ENCODE measurements at places on chromosomes 5 and 9.

GRCh38 chr5:109028608-109029299, 281.1 kb downstream of the FER start:
- no peak for DNase-seq

DNA sequence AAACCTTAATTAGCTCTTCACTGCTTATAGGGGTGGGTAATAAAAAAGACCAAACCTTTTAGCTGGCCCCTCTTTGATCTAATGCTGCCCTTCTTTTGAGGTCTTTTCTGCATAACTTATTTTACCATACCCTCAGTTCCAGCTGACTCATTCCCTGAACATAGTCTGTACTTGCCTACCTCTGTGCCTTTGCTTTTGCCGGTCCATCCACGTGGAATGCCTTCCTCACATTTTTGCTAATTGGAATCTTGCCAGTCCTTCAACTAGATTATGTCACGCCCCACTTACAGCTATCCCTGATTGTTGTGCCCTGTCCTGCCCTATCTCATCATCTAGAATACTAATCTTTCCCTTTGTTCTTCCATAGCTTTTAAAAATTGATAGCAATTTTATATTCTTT, 44.2 kb downstream of the FAF2 start:
- DNase-seq = no peak

DNA sequence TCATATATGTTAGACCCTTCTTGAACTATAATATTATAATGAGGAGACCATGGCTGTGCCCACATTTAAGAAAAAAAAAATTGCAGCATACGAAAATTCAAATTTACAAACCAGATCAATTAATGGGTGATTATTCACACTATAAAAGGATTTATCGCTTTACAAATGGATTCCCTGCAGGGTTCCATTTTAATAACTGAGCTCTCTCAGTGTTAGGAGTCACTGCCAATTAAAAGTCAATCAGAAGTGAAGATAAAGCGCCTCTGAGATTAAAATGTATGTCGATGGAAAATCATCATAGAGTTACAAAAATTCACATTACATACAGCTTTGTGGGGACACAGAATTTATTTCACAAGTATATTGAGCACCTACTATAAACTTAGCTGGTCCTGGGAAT, 66.6 kb upstream of the SMARCA2 start:
- DNase-seq = no peak

DNA sequence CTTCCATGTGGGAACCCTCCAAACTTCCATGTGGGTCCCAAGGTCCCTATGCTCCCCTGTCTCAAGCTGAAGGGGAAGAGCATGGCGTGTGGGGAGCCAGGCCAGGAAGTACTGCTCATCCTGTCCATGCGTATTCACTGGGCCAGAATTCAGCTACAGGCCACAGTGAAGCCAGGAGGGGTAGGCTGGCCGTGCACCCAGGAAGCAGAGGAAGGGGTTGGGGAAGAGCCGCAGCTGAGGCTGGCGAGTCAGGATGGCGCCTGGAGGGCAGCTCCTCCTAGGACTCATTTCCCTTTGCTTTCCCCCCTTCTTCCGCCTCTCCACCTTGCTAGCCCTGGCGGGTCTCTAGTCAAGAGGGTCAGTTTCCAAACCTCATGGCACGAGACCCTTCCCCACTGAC, 57.4 kb downstream of the ROPN1L start:
- no peak for DNase-seq

DNA sequence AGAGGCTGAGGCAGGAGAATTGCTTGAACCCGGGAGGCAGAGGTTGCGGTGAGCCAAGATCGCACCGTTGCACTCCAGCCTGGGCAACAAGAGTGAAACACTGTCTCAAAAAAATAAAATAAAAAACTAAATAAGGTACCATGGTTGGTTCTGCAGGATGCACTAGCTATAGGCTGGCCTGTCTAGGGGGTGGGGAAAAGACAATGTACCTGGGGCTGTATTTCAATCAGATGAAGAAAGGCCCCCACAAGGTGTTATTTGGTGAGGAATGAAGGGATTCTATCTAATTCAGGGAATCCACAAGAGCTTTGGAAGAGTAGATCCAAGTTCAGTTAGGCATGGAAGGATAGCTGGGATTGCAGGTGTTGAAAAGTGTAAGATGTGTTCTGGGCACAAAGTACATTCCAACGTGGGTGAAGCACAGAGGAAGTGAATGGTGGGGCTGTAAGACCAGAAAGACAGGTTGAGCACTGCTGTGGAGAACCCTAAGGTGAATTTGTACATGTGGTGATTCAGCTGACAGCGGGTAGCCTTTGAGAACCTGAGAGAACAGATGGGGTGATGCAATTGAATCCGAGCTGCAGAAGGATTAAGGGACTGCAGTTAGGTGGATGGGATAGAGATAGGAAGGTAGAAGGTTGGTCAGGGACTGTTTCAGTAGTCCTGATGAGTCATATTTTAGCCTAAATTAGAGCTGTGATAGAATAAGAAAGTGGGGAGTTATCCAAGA, 71.8 kb downstream of the CAST start:
- DNase-seq = no peak

DNA sequence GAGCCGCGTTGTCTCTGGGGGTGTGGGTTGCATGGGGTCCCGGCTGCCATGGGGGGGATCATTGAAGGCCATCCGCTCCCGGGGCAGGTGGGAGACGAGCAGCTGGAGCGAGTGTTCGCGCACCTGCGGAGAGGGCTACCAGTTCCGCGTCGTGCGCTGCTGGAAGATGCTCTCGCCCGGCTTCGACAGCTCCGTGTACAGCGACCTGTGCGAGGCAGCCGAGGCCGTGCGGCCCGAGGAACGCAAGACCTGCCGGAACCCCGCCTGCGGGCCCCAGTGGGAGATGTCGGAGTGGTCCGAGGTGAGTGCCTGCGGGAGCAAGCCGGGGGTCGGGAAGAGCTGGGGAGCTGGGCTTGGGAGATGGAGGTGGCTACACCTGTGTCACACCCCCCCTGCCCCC, 33.7 kb downstream of the ADAMTSL2 start:
- DNase-seq = no peak

- DNase-seq = no peak
These were observed 115.1 kb upstream of the DAP start for GRCh38 chr5:10876006-10876744.

- no peak for DNase-seq
These were observed at the start of gene BNC2 for GRCh38 chr9:16870596-16871335. Gene BNC2 (minus strand): TSS chr9:16870670. CDS start chr9:16870648, 22 bp downstream.

GRCh38 chr5:160537116-160537515, 115.5 kb downstream of the PTTG1 start:
- no peak for DNase-seq

DNA sequence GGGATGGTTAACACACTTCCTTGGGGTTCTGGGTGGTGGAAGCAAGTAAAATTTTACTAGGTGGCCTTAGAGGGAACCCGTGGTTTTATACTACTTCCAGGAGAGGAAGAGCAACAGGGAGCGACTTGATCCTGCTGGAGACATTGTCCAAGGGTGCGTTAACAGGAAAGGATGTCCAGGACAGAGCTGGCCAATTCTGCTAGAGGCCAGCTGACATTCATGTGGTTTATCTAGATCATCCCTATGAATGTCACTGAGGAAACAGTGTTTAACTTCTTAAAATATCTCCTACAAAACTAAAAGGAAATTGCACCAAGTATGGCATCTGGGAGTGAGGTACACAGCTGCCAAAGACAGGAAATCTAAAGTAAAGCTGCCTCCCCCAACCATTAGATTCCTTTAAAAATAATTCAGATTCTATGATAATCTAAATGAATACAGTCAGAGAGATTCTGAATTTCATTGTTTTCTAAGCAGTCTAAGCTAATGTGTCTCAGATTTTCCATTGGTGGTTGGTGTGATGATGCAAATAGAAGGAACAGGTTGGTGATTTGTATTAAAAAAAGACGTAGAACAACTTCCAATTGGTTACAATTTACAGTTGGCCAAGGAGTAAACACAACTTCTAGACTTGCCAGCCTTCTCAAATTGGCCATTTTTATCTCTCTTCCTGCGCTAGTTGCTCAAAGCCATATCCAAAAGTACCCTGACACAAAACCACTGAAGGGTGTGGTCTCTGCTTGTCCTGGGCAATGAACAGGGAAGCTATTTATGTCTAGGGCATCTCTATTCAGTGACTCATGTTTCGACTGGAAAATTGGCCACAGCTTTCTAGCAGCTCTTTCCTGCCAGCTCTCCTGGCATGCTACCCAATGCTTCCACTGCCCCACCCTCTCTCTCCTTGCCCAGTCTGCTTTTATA, 574.7 kb upstream of the MEF2C start:
- DNase-seq = no peak

DNA sequence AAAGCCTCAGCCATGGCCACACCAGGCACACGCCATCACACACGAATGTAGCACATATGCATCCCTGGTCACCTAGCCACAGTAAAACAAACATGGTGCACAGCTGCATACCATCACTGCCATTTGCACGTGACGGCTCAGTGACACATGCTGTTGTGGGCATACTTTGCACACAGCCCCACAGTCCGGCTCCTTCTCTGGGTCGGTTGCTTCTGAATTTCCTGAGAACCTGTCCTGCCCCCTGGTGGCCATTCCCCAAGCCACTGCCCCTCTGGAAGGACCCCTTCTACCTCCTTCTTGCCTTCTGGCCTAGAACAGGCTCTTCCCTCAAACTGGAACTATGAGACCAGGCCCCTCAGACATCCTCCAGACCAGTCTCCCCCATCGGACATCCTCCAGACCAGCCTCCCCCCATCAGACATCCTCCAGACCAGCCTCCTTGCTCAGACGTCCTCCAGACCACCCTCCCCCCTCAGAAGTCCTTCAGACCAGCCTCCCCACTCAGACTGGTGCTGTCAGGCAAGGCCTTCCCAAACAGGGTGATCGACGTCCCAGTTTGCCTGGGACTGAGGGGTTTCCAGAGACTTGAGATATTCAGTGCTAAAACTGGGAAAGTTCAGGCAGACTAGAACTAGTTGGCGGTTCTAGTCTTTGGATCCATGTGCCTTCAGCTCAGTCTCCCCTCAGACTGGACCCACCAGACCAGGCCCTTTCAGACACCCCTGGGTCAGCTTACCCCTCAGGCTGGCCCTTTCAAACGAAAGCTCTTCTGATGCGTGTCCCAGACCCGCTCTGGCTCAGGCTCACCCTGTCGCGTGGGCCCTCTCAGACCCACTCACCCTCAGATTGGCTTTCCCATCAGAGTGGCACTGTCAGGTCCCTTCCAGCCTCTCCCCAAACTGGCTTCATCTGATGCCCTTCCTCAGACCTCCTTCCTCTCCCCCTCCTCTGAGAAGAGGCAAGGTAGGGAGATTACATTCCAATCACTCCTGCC, 24.3 kb upstream of the ENHO start:
- DNase-seq = peak; percentile 22

- DNase-seq = no peak
These were observed 11.3 kb downstream of the OXCT1 start for GRCh38 chr5:41858890-41859289.

DNA sequence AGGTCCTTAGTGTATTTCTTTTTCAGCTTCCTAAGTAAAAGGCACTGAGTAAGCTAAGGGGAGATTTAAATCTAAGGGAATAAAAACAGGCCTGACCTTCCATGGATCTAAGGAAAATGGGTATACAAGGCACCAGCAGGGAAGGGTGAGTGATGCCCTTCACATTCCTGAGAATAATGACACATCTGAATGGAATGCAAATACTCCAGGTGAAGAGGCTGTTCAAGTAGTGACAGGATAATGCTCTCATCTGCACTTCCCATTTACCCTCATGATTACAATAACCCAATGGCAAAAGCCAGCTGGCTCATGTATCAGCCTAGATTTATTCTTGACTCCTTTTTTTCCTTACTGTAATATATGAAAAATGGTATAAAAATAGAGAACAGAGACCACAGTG, 216.2 kb upstream of the ACTBL2 start:
- no peak for DNase-seq

DNA sequence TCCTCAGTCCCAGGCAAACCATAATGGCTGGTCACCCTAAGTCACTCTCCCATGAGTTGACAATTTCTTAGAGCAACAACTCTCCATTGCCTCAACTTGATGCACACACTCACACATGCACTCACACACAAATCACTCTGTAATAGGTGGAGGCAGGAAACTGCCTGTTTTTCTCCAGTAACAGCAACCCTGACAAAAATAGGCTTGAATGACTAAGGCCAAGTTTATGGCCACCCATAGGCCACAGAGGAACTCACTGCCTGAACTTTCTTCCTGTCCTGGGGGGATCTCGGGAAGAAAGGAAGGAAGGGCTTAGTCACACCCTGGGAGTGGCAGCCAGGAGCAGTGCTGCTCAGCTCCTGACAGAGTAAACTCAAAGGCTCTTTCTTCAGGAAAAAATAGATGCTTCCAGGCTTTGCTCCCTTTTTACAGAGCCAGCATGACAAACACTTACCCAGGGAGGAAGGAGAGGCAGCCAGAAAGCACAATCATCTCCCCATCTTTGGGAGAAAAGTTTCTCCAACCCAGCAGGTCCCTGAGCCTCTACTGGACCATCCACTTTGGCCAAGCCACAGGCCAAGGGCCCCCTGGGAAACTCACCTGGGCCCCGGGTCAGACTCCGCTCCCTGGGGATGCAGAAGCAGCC, 368 bp downstream of the SH3TC2 start:
- DNase-seq = no peak

GRCh38 chr5:64971513-64971912, 202.8 kb downstream of the CWC27 start:
- DNase-seq = no peak

- no peak for DNase-seq
These were observed 61.0 kb upstream of the FER start for GRCh38 chr5:108686676-108687075.

- no peak for DNase-seq
These were observed 51.9 kb upstream of the IL7R start for GRCh38 chr5:35804841-35805240.

DNA sequence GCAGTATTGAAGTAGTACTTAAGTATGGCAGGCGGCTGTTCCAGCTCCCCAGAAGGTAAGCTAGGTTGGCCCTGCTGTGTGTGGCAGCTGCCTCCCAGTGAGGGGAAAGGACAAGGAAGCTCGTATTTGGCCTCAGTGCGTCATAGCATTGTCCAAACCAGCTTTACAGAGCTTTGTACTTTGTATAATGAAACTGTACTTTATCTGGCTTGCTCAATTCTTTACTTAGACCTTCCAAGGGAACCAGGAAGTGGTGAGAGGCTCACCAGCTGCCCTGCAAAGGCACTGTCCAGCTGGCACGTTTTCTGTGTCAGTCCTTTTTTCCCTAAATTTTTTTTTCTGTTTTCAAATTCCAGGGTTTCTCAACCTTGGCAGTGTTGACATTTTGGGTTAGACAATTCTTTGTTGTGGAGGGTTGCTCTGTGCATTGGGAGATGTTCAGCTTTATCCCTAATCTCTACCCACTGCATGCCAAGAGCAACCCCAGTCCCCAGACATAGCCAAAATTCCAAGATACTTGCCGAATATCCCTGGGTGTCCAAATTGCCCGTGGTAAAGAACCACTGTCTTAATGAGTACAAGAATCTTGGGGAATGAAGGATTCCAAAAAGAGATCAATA, 474.5 kb downstream of the LRRC70 start:
- no peak for DNase-seq

GRCh38 chr5:139688751-139689372, 40.7 kb downstream of the CXXC5 start:
- DNase-seq = no peak

GRCh38 chr5:128825826-128826225, 139.5 kb upstream of the SLC27A6 start:
- DNase-seq = no peak

GRCh38 chr9:127356906-127357305, 40.1 kb upstream of the SLC2A8 start:
- no peak for DNase-seq

Measured in T-helper 17 cell (primary cell).